CD4-positive, alpha-beta T cell treated with Interleukin-21 for 1 hour (primary cell): ENCODE measurements at places on chromosomes 5 and 9.

DNA sequence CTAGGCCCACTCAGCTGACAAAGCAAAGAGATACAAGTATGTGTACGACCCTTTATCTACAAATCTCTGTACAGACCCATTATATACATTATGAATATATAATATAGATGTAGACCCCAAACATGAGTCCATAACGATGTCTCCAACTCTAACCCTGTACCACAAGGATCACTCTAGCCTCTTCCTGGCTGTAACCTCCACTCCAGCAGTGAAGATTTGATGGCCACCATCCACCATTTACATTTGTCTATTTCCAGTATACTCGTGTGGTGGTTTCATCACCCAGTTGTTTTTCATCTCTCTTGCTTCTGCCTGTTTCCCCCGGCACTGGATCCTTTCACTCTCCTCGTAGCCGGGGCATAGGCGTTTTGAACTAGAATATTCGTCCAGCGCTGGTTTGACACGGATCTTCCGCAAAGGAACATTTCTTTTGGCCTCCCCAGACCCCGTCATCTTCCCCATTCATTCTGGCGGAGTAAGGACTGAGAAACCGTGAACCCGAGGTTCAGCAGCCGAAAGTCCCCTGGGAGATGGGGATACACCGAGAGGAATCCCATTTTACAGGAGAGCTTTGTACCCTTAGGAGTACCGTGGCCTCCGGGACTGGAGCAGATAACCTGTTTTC, 828 bp upstream of the TRIO start:
- DNase-seq, result no peak

- DNase-seq, result no peak
These were observed 223.8 kb upstream of the S1PR3 start for GRCh38 chr9:88767504-88767790.

- DNase-seq, result no peak
These were observed 167.8 kb downstream of the PAM start for GRCh38 chr5:102922799-102923477.

DNA sequence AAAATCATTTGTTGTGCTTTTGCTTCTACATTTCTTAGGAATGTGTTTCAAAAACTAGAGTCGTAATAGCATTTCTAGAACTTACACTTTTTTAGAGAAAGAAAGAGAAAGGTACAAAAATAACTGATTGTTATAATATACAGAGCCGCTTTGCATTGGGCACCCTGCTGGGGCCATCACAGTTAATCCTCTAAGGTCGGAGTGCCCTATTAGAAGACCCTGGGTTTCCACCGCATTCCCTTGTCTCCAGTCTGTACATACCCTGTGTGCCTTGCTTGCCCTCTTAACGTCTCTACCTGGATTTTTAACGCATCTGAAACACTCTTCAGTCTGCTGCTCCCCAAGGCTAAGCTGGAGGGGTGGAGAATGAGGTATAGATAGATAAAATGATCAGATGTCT, 1.3 kb downstream of the MARVELD2 start:
- DNase-seq, result no peak

GRCh38 chr9:109941771-109942170, 161.8 kb downstream of the PALM2AKAP2 start:
- DNase-seq, result no peak

- no peak for DNase-seq
These were observed 56.1 kb downstream of the LRRTM2 start for GRCh38 chr5:138819081-138819480.

GRCh38 chr5:163269624-163270023, 167.8 kb upstream of the CCNG1 start:
- no peak for DNase-seq

- peak; percentile 76 for DNase-seq
These were observed 2.4 kb upstream of the PHYKPL start for GRCh38 chr5:178234750-178235587.

- no peak for DNase-seq
These were observed 6.7 kb downstream of the KCNIP1 start for GRCh38 chr5:170510559-170510958.

DNA sequence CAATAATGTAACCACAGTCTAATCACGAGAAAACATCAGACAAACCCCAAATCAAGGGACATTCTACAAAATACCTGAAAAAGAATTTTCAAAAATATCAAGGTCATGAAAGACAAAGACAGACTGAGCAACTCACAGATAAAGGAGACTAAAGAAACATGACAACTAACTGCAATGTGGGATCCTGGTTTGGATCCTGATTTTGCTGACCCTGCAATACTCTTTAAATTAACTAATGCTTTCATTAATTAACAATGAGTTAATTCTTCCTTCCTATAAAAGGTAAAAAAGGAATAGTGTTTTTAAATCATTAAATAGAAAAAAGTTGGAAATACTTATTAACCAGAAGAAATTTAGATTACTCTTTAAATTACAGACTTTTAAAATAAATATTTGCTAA, 103.6 kb downstream of the MLLT3 start:
- no peak for DNase-seq

- peak; percentile 64 for DNase-seq
These were observed 560 bp upstream of the NDUFS6 start for GRCh38 chr5:1800472-1801221.

DNA sequence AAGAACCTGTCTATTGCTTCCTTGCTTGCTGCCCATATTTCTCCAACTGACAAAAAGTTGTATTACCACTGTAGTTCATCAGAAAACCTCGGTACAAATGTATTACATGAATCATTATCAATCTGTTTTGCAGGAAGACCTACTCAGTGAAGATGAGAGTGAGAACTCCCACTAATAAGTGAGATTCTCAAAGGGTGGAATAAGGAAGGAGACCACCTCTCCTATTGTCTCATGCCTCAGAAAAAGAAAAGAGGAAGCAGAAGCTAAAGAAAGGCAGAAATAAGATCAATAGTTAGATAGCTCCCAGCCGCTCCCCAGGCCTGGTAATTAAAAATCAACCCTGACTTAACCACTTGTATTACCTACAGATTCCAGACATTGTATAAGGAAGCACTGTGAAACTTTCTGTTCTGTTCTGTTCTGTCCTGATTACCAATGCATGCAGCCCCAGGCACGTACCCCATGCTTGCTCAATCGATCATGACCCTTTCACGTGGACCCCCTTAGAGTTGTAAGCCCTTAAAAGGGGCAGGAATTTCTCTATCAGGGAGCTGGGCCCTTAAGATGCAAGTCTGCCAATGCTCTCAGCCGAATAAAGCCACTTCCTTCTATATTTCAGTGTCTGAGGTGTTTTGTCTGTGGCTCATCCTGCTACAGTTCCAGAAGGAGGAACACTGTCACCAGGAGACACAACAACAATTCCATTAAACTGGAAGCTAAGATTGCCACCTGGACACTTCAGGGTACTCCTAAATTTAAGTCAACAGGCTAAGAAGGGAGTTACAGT, 152.5 kb upstream of the COX7C start:
- DNase-seq, result no peak

DNA sequence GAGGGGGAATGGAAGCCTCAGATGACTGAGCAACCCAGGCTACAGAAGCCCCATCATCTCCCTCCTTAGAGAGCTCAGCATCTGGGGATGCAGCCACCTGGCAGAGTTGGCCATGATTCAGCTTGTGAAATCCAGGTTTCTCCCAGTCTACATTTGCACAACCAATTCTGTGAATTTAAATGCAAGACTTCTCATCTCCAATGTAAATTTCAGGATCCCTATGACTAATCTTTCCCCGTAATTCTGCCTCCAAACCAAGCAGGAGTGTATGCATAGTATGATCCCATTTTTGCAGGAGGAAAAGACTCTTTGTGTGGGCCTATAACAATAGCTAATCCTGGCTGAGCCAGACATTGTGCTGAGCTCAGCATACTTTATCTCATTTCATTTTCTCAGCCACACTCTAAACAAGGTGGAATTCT, 59.6 kb upstream of the IL17B start:
- DNase-seq, result no peak

DNA sequence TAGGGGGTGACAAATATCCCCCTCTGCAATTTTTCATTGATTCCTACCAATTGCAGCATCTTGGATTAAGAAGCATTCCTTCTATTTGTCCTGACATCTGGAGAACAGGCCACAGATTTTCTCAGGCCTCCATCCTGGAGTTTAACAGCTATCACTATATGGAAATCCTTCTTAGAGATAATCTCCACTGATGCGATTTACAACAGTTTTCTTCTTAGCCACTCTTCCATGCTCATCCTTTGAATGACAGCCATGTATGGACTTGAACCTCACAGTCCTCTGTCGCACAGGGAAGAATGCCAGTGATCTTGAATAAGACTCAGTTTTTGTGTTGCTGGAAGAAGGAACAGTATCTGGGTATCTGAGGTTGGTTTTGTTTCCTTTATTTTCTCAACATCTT, 73.2 kb downstream of the PGM5 start:
- no peak for DNase-seq

- DNase-seq, result no peak
These were observed 854.1 kb downstream of the MAT2B start for GRCh38 chr5:164359260-164360255.

- DNase-seq, result no peak
These were observed 262.5 kb upstream of the TAS2R1 start for GRCh38 chr5:9892696-9893095.

DNA sequence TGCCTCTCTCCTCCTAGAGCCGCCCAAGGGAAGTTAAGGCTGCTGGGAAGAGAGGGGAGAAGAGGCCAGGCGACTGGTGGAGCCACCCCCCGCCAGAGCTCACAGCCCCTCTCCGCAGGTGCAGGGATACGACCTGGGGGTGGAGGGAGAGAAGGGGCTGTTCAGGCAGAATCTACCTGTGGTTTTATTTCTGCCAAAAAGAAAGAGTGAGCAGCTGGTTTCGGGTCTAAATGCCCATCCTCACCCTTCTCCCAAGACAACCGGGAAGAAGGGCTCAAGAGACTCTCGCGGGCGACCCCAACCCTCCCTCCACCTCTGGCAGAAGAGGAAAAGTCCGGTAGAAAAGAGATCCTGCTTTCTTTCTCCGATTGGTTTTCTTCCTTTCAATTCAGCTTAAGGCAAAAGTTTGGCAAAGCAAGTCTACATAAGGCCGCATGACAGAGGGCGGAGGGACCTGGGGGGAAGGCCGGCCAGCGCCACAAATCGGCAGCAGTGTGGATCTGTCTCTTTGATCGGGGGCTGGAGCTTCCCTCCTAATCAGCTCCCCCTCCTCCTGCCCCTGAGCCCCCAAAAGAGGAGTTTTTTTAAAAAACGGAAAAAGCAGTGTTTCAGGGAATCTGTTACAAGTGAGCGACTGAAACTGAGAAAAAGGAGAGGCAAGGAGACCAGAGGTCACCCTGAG, 16.3 kb downstream of the FAM78A start:
- no peak for DNase-seq

DNA sequence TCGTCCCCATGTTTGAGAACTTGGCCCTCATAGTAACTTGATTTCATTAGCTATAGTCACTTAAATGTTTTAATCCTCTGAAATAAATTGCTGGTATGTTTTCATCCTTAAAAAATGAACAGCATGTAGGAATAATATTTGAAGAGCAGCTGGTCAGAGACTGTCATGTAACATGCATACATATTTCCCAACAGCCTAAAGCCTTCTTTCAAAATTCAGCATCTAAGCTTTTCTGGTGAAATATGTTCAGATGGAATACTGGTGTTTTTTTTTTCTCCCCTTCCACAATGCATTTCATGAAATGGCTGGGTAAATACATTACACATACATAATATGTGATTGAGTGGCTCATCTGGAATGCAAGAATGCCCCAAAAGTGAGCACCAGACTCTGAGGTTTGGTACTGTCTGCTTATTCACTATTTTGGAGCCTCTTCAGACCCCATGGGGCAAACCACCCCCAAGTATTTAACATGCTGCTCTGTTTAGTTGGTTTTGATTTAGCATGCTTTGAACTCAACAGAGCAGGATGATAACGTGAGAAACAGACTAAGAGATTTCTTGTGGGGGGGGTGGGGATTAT, 94.0 kb downstream of the SMARCA2 start:
- DNase-seq, result no peak

DNA sequence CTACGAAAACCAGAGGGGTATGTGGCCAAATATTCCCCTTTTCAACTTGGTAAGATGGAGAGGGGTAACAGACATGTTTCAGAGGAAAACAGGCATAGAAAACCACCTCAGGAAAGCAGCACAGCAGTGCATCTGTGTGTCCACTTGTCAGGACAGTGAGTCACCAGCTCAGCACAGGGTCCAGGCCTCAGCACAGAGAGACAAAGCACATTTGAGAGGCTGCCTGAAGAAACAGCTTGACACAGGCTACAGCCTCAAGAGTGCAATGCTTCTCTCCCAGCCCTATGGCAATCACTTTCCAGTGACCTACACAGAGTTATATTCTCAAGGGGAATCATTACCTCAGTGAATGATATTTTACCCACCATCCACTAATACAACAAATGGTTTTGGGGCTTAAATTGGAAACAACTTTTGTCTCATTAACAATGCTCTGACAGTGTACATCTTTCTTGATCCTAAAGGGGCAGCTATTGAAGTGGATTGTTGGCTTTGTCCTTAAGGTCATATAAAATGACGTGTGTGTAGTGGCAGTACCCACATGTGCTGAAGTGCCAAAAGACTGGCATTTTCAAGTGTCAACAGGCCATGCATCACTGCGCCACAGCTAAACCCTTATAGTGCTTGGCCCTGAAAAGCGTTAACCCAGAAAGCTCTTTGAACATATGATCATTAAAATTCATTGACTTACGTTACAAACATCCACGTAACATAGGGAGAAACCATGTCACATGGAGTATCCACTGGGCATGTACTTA, 46.4 kb downstream of the ERMP1 start:
- DNase-seq, result no peak

- no peak for DNase-seq
These were observed 82.7 kb downstream of the BNC2 start for GRCh38 chr9:16787724-16788123.

DNA sequence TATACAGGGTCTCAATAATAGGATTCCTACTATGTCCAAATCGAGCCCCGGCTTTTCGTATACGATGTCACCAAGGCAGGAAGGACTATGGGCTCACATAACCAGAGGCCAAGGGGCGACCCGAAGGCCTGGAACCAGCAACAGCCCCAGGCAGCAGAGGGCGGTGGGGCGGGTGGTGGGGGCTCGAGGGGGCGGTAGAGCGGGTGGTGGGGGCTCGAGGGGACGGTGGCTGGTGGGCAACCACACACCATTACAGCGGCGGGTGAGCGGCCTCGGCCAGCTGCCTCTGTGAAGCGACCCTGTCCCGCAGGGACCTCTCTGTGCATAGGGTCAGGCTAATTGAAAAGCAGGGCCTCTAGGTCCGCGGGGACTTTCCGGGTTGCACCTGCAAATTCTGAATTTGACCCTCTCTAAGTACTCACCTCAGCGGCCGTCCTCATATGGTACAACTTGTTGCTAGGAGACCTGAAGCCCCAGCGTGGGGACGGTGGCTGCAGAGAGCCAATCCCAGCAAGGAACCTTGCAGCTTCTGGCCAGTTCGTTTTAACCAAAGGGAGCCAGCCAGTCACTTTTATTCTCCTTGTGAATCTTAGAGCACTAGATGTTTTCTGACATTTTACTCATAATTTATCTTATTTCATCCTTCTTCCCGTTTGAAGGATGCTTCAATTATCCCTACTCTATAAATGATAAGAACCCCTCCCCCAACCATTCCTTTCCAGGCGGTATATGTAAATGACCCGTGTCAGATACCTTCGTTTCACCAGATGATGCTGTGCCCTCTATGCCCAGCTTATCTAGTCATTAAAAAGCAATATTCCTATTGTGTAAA, at the start of gene NME5:
TSS of gene NME5 (minus strand) at position 480 of the 832 bp plus-strand sequence. CDS start 648 bp downstream, outside the sequence.
- DNase-seq, result no peak

- no peak for DNase-seq
These were observed 11.3 kb upstream of the ERAP2 start for GRCh38 chr5:96864922-96865530.

- DNase-seq, result peak; percentile 31
These were observed 104.6 kb upstream of the LRRTM2 start for GRCh38 chr5:138979684-138980280.
